Left forelimb (tissue), 1 donor: ENCODE measurements at places on chromosomes 4 and X.

- no peak for DNase-seq
These were observed 43.8 kb upstream of the KCNIP4 start for GRCh38 chr4:21992330-21992729.

DNA sequence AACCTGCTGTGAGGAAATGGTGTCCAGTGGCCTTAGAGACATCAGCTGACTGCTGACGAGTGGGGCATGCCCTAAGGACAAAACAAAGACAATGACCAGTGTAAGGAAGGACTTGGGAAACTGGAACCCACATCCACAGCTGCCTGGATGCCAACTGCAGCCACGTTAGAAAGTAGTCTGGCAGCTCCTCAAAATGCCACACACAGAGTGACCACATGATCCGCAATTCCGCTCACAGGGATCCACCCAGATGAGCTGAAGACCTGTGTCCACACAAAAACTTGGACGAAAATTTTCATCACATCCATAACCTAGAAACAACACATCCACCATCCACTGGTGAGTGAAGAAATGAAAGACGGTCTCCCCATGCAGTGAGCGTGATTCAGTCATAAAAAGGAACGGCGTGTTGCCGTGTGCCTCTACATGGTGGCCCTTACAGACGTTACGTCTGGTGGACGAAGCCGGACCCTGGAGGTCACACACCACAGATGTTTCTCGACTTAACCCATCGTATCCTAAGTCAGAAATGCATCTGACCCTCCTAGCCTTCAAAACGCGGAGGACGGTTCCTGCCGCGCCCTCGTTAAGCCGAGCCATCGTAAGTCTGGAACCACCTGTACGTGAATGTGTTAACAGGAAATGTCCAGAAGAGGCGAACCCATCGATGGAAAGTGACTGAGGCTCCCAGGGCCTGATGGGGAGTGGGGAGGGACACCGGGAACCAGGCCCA is 40.6 kb upstream of the MXD4 start:
- no peak for DNase-seq

DNA sequence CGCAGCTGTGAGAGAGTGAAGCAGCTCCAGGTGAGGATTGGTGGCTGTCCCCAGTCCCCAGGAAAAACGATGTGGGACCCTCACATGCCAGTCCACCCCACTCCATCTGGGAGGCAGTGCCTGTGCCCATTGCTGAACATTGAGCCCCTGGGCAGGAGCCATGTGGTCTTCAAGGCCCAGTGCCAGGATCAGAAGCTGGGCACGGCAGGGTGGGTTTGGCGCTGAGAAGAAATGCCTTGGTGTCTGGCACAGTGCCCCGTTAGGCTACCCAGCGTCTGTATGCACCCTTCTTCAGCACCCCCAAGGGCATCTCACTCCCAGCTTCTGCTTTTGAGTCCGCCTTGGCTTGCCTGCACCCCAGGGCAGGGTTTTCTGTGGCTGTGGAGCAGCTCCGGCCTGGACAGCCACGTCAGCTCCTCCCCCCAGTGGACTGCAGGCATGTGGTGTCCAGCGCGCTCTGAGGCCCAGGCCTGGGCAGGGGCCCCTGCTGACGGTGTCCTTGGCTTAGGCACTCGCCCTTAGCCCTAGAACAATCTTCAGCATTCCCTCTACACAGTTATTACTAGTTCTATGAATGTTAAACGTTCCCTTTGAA is 28.6 kb downstream of the RGS12 start:
- no peak for DNase-seq

DNA sequence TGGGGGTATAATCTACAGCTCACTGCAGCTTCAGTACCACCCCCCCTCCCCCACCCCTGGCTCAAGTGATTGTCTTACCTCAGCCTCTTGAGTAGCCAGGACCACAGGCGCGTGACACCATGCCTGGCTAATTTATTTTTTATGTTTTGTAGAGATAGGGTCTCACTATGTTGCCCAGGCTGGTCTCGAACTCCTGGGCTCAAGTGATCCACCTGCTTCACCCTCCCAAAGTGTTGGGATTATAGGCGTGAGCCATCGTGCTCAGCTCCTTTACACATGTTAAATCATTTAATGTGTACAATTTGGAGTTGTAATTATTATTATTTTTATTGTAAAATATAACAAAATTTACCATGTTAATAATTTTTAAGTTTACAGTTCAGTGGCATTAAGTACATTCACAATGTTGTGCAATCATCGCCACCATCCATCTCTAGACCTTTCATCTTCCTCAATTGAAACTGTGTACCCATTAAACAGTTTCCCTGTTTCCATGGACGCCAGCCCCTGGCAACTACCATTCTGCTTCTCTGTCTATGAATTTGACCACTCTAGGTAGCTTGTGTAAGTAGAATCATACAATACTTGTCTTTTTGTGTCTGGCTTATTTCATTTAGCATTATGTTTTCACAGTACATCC is 6.1 kb downstream of the SLAIN2 start:
- no peak for DNase-seq

DNA sequence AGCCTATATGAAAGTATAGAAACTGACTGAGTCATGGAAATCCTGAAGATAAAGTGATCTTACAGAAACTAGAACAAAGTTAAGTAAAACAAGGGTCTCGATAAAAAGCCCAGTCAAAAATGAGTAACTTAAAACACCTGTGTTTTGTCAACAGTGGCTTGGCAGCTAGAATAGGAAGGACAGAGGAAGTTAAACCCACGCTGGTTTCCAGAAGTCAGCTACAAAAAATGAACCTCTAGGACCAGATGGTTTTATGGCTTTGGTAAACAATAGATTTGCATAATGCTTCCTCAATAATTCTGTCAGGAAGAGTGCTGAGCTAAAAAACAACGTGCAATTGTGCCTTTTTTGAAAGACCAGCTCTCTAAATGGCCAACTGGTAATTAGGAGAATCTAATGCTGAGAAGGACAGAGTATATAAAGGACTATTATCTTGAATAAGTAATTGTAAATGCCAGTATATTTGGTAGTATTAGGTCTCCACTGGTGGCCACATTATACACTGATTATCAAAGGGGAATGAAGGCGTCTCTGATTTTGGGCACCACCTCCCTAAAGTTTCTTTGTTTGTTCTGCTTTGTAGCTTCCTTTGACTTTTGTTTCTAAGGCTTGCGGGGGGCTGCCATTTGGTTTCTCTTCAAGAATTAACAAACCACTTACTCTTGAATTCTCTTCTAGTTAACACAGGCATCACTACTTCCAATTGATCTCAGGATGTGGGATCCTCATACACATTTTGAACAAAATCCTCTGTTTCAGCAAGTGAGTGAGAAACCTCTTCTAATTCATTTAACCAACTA is 72.2 kb upstream of the PPP3CA start:
- DNase-seq: no peak

- DNase-seq: no peak
These were observed 146.1 kb upstream of the NEIL3 start for GRCh38 chr4:177163532-177163931.

- DNase-seq: no peak
These were observed 322.1 kb upstream of the NOCT start for GRCh38 chr4:138693526-138693925.

DNA sequence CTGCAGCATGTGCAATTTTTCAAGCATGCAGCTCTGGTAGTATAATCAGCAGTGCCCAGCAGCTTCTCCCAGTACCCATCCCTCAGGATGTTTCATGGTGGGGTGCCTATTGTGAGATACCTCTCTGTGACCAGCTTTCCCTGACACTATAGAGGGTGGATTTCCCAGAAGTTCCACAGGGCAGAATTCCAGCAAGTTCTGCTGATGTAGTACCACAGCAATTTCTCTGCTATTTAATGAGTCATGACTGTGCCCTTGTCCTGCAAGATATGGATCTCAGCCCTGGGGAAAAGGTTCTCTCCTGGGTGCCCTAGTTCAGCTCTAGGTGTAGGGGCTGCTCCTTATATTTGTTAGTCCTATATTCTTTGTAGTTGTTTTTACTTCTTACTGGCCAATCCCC is 174.8 kb downstream of the ENOX2 start:
- no peak for DNase-seq

DNA sequence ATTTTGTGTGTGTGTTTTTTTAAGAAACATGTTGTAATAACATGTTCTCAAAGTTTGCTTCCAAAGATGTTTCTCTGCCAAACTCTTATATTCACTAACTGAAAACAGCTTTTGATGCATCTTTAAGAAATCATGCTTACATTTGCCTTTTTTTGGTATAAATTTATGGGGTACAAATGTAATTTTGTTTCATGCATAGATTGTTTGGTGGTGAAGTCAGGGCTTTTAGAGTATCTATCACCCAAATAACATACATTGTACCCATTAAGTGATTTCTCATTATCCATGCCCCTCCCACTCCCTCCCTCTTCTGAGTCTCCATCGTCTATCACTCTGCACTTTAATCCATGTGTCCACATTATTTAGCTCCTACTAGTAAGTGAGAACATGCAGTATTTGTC is 30.8 kb downstream of the SPINK2 start:
- no peak for DNase-seq

- DNase-seq: no peak
These were observed 488.5 kb downstream of the IL15 start for GRCh38 chr4:142124874-142125273.

DNA sequence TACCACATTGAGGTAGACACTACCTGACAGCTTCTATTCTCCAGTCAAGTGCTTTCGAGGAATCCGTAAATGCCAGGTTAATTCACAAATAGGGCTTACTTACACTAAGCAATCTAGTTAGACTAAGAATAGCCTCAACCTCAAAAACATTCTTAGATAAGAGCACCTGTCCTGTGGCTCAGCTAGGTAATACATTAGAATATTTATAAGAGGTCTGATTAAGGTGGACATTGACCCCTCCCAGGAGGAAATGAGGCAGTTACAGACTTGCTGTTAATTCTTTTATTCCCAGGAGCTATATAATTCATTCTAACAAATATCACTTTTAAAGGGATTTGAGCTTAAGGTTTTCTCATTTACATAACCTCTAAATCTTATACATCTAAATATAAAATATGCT is 758.1 kb downstream of the GRID2 start:
- DNase-seq: no peak

GRCh38 chr4:16104520-16104919 is 20.7 kb upstream of the PROM1 start:
- no peak for DNase-seq

GRCh38 chr4:21830272-21830671 is 118.3 kb downstream of the KCNIP4 start:
- DNase-seq: no peak

- no peak for DNase-seq
These were observed 14.4 kb upstream of the CENPU start for GRCh38 chr4:184748251-184748652.
